Osteocyte (in vitro differentiated cells): ENCODE measurements at places on chromosomes 4 and X. TPM values are rescaled to one million over a fixed set of nuclear protein-coding genes. Genes with fewer than 3 reads are reported as not detected.

The HSFX3 gene
- not detected in 2 replicates for total RNA-seq

The ABLIM2 gene
- 0.24 and 0.31 TPM in 2 replicates for total RNA-seq

The BTC gene
- total RNA-seq, result 0.21 and 0.27 TPM in 2 replicates

The ADH4 gene
- not detected in 2 replicates for total RNA-seq

The USP17L20 gene
- not detected in 2 replicates for total RNA-seq

The GYPE gene
- total RNA-seq, result not detected in 2 replicates

The RGN gene
- 0.18 TPM in 1 of 2 replicates, not detected in the other for total RNA-seq

The BEX4 gene
- total RNA-seq, result 50.9 and 51.9 TPM in 2 replicates

The SHISA3 gene
- 3.9 and 4.9 TPM in 2 replicates for total RNA-seq

DNA sequence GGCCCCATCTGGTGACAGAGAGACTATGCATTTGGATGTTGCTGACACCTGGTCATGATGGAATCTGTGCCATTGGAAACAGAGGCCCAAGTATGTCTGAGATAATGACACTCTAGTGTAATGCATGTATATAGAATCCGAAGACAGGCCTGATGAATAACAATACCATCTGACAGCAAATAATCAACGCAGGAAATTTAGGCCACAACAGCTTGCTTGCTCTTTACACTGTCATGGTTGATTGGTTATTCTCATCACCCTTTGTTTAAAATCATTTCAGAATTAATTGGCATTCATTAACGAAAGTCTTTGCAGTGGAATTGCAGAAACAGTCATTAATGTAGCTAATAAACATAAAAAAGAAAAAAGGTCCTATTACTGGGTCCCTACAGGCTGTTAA lies 194.8 kb downstream of the AFF2 start:
- H3K27me3 ChIP-seq, result no peaks in the 10 kb centered on the region
- H3K27ac ChIP-seq, result no peak overlapping the region
- no peak for DNase-seq
- H3K36me3 ChIP-seq, result no peaks in the 10 kb centered on the region
- no peak overlapping the region for H3K4me3 ChIP-seq

DNA sequence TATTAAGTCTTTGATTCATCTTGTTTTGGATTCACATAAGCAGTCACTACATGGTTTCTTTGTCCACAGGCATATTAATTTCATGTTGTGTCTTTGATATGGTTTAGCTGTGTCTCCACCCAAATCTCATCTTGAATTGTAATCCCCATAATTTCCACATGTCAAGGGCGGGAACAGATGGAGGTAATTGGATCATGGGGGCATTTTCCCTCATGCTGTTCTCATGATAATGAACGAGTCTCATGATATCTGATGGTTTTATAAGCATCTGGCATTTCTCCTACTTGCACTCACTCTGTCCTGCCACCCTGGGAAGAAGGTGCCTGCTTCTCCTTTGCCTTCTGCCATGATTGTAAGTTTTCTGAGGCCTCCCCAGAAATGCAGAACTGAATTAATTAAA lies 1811.2 kb upstream of the PCDH10 start:
- no peaks in the 10 kb centered on the region for H3K27me3 ChIP-seq
- no peak for DNase-seq
- H3K4me1 ChIP-seq, result peaks cover 9% of the 10 kb centered on the region
- no peaks in the 10 kb centered on the region for H3K36me3 ChIP-seq
- no peak overlapping the region for H3K4me3 ChIP-seq

- DNase-seq, result no peak
- peaks cover 37% of the 10 kb centered on the region for H3K36me3 ChIP-seq
- no peak overlapping the region for H3K4me3 ChIP-seq
- H3K4me1 ChIP-seq, result peaks cover 6% of the 10 kb centered on the region
- H3K27me3 ChIP-seq, result no peaks in the 10 kb centered on the region
Observed at GRCh38 chr4:113849771-113850170, 88.2 kb upstream of the CAMK2D start.

DNA sequence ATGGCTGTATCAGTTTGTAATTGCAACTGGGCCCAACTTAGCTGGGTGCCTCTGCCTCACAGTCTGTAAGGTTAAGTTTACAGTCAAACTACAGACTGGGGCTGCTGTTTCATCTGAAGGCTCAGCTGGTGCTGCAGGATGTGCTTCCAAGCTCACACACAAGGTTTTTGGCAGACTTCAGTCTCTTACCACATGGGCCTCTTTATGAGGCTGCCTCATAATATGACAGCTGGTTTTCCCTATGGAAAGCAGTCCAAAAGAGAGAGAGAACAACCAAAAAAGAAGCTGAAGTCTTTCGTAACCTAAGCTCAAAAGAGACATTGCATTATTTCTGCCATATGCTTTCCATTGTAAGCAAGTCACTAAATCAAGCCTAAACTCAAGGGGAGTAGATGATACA lies 271.7 kb downstream of the DCTD start:
- peaks cover 16% of the 10 kb centered on the region for H3K36me3 ChIP-seq
- H3K4me1 ChIP-seq, result peaks cover 24% of the 10 kb centered on the region
- DNase-seq, result no peak
- no peak overlapping the region for H3K4me3 ChIP-seq

DNA sequence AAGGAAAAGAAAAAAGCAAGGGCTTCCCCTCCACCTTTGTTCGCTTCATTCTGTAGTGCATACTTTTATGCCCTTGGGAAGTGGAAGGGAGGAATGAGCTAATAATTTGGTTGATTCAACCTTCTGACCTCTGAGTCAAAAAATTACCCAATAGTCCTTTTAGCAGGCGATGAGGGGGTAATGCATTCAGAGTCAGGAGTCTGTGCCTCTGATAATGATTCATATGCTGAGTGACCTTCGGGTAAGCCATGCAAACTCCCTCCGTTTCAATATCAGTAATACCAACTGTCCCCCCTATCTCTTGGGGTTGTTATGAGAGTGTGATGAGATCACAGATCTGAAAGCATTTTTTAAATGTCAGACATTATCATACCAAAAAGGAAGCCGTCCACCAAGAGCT lies 41.6 kb upstream of the ACSL4 start:
- H3K27me3 ChIP-seq, result no peaks in the 10 kb centered on the region
- DNase-seq, result no peak
- H3K4me1 ChIP-seq, result peaks cover 19% of the 10 kb centered on the region
- H3K4me3 ChIP-seq, result no peak overlapping the region
- H3K36me3 ChIP-seq, result no peaks in the 10 kb centered on the region
- H3K27ac ChIP-seq, result no peak overlapping the region

DNA sequence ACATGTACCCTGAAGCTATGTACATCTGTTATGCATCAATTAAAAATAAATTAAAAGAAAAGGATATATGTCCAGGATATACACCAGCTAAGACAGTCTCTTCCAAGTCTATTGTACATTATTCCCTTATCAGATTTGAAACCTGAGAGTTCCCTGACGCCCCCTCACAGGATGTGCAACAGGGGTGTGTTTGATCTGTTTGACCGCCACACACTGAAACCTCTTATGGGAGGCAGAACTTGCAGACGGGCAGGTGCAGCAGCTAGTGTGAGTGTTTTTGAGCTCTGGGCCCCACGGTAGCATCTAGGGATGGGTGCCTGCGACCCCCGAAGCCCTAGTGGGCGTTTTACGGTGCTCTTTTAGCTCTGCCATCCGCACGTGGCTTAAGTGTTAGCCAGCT lies 4.7 kb downstream of the XG start:
- peaks cover 5% of the 10 kb centered on the region for H3K4me1 ChIP-seq
- H3K36me3 ChIP-seq, result no peaks in the 10 kb centered on the region
- no peak overlapping the region for H3K27ac ChIP-seq
- no peaks in the 10 kb centered on the region for H3K27me3 ChIP-seq

- no peak overlapping the region for H3K27ac ChIP-seq
- H3K36me3 ChIP-seq, result no peaks in the 10 kb centered on the region
- H3K27me3 ChIP-seq, result no peaks in the 10 kb centered on the region
- DNase-seq, result no peak
- H3K4me1 ChIP-seq, result no peaks in the 10 kb centered on the region
Observed at GRCh38 chrX:42973321-42973720, 195.4 kb upstream of the PPP1R2C start.

GRCh38 chrX:10120828-10121227 lies 35.9 kb upstream of the CLCN4 start:
- H3K4me3 ChIP-seq, result no peak overlapping the region
- DNase-seq, result no peak
- no peak overlapping the region for H3K27ac ChIP-seq

GRCh38 chr4:188492886-188493285 lies 353.6 kb downstream of the TRIML1 start:
- no peak for DNase-seq
- no peaks in the 10 kb centered on the region for H3K27me3 ChIP-seq
- H3K4me3 ChIP-seq, result no peak overlapping the region
- no peak overlapping the region for H3K27ac ChIP-seq
- no peaks in the 10 kb centered on the region for H3K4me1 ChIP-seq
- peaks cover 4% of the 10 kb centered on the region for H3K36me3 ChIP-seq
